ENCODE measurements at places on chromosomes 4 and X.

- DNase-seq: no peak
Observed at GRCh38 chr4:26368685-26369084, 47.9 kb downstream of the RBPJ start.

DNA sequence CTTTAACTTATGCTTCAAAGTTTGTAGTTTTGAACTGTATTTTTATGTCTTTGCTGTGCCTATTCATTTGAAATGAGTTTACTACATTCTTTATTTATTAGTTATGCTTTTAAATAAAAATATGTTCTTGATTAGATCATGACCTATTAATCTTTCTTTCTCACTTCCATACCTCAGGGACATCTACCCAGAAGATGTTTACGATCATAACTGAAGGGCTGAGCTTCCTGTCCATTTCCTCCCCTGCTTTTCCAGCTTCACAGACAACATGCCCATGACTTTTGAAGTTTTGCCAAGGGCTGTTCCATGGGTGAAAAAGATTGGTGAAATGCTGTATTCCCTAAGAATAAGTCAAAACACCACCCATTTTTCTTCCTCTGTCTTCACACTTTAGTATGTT lies 99.7 kb upstream of the DDIT4L start:
- DNase-seq: no peak

- DNase-seq: no peak
Observed at GRCh38 chrX:123993904-123994635, 32.6 kb downstream of the STAG2 start.

- DNase-seq: no peak
Observed at GRCh38 chr4:149965206-149965605, 113.0 kb upstream of the DCLK2 start.

GRCh38 chr4:18734405-18734804 lies 712.9 kb upstream of the LCORL start:
- no peak for DNase-seq

DNA sequence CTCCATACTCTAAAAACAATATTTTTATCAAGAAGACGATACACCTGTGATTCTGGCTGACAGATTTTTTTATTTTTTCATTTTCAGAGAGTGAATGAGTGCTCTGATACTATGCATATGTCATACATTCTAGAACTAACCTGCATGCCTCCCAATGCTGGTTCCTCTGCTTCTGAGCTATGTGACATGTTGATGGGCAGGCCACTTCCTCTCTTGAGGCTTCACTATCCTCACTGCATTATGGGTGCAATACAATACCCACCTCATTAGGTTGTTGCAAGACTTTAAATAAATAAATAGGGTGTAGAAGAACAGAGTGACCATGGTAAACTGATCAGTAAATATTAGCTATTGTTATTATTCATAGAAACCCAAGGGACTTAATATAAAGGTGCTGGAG lies 408.3 kb downstream of the HNRNPD start:
- DNase-seq: no peak
